ENCODE measurements at places on chromosomes 7 and 10.

GRCh38 chr7:110762546-110763225, 328.2 kb upstream of the LRRN3 start:
- DNase-seq = no peak

GRCh38 chr10:14481752-14482151, 151.0 kb upstream of the FRMD4A start:
- DNase-seq = no peak

DNA sequence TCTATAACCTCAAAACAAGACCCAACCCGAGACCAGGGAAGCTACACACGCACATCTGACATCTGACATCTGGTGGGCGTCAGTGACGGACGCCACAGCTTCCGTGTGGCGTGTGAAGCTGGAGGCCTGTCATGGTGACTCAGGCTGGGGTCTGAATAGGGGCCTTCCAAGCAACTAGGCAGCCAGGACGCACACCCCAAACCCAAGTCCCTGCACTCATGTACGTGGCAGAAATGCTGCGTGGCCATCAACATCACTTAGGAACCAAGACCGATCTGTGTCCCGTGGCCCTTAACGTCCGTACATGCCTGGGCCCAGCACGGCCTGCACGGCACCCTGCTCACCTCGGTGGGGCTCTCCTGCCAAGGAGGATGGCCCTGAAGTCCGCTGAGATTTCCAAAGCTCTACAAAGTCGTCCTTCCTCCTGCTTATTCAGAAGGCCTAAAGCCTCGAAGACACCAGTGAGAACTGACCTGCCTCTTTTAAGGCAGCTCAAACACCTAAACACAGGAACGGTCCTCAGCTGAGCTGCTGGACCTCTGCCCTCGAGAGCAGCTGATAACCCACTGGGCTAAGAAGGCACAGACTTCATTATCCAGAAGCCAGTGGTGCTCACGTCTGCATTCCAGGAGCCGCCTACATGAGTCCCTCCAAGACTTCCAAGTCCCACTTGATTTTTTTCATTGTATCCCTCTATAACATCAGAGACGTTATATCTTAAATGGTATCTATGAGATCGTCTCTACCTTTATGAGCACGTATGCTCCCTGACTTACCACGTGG, 82.5 kb downstream of the DIP2C start:
- no peak for DNase-seq

- no peak for DNase-seq
Measured at GRCh38 chr7:38831259-38831996, 77.6 kb downstream of the VPS41 start.

GRCh38 chr7:96833676-96834453, 124.2 kb upstream of the SEM1 start:
- no peak for DNase-seq

- DNase-seq = peak; percentile 86
Measured at GRCh38 chr7:106717955-106718871, 57.3 kb upstream of the CCDC71L start.

GRCh38 chr7:41769162-41769561, 66.3 kb upstream of the INHBA start:
- no peak for DNase-seq

DNA sequence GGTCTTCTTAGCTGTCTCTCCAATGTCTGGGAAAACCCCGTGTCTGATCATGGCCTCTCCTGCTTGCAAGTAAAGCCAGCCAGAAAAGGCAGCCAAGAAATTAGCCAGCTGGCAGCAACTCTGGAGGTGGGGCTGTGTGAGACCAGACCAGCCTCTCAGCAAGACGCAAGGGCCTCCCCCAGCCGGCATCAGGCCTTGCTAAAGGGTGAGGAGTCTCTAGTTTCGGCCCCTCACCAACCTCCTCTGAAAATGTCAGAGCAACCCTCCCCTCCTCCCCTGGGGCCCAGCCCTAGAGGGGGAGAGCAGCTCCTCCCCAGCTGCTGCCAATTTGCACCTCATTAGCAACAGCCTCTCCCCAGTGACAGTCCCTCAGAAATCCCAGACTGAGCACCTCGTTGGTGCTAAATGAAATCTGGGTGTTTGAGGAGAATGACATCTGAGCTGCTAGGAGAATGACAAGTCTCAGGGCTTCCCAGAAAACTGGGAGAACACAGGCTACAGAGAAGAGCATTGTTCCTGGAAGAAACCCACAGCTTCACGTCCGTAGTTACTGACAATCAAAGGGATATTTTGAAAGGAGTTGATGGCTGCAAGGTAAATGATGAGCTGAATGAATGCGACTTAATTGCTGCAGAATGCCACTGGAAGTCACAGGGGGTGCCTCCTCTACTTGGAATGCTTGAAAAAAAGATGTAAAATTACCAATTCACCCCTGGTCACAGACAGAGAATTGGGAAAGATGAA, 25.9 kb downstream of the DGKI start:
- DNase-seq = no peak

DNA sequence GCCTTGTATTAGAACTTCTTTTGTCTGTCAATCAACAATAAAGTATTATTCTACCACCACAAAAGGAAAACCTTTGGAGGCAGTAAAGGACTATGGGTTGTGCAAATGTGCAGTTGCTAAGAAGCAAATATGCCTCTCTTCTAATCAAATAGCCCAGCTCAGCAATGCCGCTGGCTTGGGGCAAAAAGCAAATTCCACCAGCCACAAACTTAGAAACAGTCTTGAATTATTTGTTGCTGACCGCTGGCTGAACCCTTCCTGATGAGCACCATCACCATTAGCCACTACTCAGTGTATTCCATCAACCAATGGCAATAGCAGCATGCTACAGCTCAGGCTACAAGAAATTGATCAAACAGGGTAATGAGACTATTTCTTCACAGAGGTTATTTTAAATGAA, 51.0 kb downstream of the SKAP2 start:
- DNase-seq = no peak

All from Panc1 (cell line).